Aortic smooth muscle cell (primary cell): ENCODE measurements at places on chromosomes 2 and 18. TPM values are rescaled to one million over a fixed set of nuclear protein-coding genes. Genes with fewer than 3 reads are reported as not detected.

The ABCG5 gene
- total RNA-seq: under 0.01 TPM in 1 of 2 replicates, not detected in the other

The POTEC gene
- total RNA-seq: not detected in 2 replicates

The C18orf54 gene
- 3.6 and 3.9 TPM in 2 replicates for total RNA-seq

The C2orf66 gene
- total RNA-seq: under 0.01 and 0.19 TPM in 2 replicates

The SNORC gene
- total RNA-seq: 0.66 and 0.93 TPM in 2 replicates

The TMEM247 gene
- not detected in 2 replicates for total RNA-seq

The CTAGE1 gene
- 0.12 TPM in 1 of 2 replicates, not detected in the other for total RNA-seq

The ALK gene
- 0.13 TPM in 1 of 2 replicates, not detected in the other for total RNA-seq

The NEU2 gene
- not detected in 2 replicates for total RNA-seq

The FLACC1 gene
- total RNA-seq: 1.6 and 1.8 TPM in 2 replicates

The RAB11FIP5 gene
- 49.5 and 52.2 TPM in 2 replicates for total RNA-seq

The KLHL29 gene
- total RNA-seq: 4.0 and 4.4 TPM in 2 replicates

The KYNU gene
- total RNA-seq: 0.12 and 0.92 TPM in 2 replicates

The CYTIP gene
- total RNA-seq: 1.7 and 2.4 TPM in 2 replicates
